ENCODE measurements at places on chromosomes 7 and 10.

DNA sequence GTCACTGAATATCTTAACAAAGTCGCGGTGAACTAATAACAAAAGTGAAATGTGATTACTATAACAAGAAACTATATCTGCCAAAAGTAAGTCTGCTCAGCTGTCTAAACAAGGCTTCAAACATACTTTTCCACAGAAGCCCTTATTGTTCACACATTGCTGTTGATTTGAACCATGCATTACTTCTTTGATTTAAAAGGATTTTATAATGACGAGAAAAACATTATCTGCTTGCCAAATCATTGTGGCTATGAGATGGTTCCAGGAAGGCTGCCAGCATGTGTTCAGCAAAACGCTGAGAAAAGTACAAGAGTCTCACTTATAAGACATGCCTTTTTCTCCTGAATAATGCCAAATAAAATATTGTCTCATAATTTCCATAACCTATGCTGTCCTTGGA is 24.4 kb downstream of the RNF133 start:
- no peak for DNase-seq

- no peak for DNase-seq
These were observed 25.1 kb upstream of the VPS41 start for GRCh38 chr7:38934051-38934450.

DNA sequence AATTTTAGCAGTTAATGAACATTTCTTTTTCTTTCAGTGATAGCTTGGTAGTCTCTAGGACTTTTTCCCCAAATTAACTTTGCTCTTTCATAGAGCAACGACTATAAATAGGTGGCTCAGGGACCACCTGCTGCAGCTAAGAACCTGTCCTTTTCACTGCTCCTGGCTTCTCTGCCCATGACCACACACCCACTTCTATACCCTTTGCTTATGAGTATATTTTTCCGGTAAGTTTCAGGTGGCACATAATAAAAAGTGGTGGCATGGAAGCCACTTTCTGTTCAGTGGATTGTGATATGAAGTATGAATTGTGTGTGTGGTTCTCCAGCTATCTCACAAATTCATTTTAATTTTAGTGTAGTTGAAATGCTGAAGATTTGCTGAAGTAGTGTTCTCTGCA is 1.2 kb downstream of the ING3 start:
- no peak for DNase-seq

GRCh38 chr7:88328787-88329186 is 22.1 kb upstream of the STEAP4 start:
- DNase-seq, result no peak

DNA sequence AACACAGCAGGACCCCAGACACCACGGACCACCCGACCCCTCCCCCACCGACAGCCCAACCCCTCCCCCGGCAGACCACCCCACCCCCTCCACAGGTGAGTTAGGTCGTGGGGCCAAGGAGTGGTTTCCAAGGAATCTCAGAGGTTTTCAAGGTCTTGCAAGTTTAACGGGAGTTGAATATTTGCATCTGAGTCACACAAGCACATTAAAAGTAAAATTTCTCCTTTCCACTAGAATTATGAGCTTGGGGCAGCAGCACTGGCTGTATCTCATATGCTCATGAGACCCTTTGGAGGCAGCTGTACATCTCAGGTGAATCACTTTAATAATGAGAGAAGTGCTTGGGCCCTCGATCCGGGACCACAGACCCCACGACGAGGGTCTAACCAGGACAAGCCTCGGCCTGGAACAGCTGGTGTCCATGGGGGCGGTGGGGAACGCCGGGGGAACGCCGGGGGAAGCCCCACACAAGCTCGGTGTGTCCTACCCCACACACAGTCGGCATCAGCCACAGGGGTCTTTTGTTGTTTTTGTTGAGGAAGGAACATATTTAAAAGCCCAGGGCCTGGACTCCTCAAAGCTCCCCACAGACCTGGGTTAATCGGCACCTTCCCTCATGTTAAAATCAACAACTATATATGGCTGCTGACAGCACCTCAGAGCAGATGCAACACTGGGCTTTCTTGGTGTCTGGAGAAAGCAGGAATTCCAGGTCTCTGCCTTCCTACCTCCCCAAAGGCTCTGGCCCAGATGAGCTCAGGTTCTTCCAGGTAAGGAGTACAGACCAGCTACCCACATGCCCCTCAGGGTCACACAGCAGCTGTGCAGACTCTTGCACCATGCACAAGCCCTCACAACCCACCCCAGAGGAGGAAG is 130.3 kb downstream of the DIP2C start:
- no peak for DNase-seq

- DNase-seq, result no peak
These were observed 6.0 kb downstream of the ATP6V1F start for GRCh38 chr7:128868624-128869137.

GRCh38 chr7:70072220-70072619 is 473.9 kb downstream of the AUTS2 start:
- DNase-seq, result no peak

GRCh38 chr7:95501261-95501832 is 15.6 kb downstream of the ASB4 start:
- DNase-seq, result no peak

GRCh38 chr7:140909476-140910161 is 15.1 kb downstream of the BRAF start:
- DNase-seq, result no peak

DNA sequence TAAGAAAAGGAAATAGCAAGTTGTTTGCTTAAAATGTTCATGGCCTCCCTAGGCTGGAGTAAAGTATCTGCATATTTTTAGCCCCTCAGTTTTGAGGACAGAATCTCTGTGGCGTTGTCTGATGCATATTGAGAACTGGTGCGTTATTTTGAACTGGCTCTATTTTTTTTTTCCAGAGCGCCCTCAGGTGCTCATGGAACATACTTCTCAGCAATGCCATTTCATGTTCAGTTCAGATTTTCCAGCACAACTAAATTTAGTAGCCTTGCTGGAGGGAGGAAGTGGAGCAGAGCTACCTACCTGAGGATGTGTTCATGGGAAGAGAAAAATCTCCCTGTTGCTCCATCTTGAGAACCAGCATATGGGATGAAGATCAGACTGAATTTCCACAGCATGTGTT is 870.5 kb downstream of the LRMDA start:
- no peak for DNase-seq

DNA sequence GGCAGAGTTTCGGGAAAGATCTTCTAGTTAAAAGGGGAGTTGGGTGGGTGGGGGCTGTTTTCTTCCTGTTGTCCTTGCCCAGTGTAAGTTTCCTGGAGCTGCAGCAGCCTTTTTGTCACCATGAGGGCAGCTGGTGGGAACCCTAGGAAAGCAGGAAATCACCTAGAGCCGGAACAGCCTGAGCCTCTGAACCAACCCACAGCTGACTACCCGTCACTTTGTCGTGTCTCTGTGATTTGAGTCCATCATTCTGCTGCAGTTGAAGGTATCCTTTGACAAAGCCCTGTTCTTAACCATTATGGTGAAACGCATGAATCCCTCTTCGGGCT is 1.2 kb upstream of the C10orf143 start:
- DNase-seq, result no peak

GRCh38 chr10:33391611-33392465 is 57.4 kb upstream of the NRP1 start:
- no peak for DNase-seq

- DNase-seq, result no peak
These were observed 16.0 kb upstream of the PPIF start for GRCh38 chr10:79331226-79331625.

DNA sequence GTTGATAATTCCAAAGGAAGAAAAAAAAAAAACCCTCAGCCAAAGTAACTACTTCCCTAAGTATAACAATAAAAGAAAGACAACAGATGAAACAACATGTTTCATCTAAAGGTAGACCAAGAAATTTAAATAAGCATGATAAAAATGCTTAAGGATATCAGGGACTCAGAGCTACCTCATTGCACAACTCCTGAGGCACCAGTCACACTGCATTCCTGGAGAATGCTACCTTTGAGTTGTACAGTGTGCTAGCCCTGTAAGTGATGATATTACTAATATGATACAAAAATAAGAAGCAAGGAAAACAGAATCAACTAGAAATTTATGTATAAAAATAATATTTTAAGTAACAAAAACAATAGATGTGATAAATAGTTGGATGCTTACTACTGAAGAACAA is 29.5 kb upstream of the C7orf33 start:
- no peak for DNase-seq

DNA sequence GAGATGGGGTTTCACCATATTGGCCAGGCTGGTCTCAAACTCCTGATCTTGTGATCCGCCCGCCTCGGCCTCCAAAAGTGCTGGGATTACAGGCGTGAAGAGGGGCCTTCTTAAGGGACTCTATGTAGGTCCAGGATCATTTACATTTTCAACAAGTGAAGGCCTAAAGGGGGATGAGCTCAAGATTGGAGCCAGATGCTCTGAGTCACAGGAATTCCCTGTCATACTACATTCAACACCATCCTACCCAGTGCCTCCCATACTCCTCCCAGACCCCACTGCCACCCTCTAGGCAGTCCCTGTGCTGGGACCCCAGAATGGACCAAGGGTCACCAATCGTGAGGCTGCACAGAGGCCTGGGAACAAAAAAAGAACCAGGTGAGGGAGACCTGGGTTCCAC is 29.9 kb downstream of the CYTH3 start:
- no peak for DNase-seq

GRCh38 chr10:23481363-23481961 is 42.6 kb downstream of the OTUD1 start:
- no peak for DNase-seq

DNA sequence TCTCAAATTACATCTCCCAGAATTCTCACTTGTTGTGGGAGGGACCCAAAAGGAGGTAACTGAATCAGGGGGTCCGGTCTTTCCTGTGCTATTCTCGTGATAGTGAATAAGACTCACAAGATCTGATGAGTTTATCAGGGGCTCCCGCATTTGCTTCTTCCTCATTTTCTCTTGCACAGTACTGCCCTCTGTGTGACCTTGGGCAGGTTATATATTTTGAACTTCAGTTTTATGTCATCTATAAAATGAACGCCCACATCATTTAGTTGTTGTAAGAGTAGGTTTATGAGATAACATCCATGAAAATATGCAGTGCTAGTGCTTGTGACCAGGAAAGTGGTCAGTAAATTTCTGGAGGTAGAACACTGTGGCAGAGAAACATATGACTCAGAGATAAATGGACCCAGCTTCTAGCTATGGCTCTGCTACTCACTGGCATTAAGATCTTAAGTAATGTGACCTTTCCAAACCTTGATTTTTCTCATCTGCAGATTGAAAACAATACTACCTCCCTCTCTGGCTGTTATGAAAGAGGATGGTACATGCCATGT is 44.3 kb downstream of the SCRN1 start:
- DNase-seq, result no peak

DNA sequence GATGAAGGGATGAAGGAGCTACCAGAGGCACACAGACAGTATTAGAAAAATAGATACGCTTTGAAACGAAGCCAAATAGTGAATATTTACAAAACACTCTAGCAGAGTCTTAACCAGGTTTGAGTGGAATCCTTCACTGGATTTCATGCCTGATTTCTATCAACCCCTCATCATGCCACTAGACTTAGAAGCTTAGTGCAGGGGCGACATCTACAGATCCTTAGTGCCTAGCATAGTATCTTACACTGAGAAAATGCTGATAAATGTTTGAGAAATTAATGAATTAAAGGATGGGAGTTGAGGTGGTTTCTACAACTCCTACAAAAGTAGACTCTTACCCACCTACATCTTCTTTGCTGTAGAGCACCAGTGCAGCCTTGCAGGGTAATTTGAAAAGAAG is 54.7 kb upstream of the CCNJ start:
- no peak for DNase-seq

DNA sequence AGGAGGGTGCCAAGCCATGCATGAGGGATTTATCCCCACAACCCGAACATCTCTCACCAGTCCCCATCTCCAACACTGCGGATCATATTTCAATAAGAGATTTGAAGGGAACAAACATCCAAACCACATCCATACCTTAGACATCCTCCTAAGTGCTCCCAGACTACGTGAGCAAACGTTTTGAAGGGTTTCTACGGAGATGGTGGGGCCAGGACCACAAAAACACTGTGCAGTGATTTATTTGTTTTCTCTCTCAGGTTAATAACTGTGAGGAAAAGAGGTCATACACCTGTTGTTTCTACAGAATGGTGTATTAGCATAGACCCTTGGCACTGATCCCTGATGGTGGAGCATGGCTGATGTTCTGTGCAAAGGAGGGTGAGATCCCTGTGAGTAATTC is 277.8 kb downstream of the FRMD4A start:
- DNase-seq, result no peak

DNA sequence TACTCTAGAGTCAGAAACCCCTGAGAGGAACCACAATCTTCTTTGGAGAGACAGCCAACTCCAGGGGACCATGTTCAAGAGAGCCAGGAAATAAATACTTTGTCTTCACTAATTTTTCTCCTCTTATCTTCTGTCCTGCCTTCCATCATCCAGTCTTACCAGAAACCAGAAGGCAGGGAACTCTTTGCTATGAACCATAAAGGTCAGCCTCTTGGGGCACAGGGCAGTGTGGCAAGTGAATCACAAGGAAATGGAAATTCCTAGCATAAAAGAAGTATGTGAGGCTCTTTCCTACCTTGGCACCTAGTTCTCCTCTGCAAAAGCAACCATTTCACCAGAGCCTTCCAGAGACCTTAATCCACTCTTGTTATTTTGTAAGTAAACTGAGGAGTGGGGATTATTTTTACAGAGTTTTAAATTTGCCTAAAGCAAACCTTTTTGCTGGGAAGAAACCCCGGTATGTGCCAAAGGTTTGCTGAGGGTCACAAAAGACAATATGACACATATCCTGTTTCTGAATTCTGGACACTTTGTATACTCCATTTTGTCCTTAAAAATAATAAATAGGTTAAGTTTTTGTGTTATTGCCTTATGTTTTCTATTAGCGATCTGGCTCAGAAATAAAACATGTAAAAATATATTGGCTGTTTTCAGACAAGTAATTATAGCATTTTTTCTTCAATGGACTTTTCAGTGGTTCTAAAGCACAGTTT is 87.1 kb downstream of the ADAM22 start:
- DNase-seq, result no peak

DNA sequence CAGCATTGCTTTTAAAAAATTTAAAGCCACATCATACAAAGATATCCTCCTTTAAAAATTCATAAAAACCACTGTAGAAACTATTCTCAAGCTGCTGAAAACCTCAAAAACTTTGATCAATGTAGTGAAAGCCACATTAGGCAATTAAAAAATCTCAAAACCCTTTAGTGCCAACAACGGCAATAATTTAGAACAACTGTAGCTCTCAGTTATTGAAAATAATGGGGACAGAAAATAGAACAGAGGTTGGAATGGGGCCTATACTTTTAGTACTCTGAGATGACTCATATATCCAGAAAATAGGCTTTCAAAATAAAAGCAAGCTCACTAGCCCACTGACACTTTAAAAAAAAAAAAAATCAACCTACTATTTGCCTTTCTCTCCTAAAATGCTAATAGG is 87.5 kb downstream of the GSAP start:
- DNase-seq, result no peak

DNA sequence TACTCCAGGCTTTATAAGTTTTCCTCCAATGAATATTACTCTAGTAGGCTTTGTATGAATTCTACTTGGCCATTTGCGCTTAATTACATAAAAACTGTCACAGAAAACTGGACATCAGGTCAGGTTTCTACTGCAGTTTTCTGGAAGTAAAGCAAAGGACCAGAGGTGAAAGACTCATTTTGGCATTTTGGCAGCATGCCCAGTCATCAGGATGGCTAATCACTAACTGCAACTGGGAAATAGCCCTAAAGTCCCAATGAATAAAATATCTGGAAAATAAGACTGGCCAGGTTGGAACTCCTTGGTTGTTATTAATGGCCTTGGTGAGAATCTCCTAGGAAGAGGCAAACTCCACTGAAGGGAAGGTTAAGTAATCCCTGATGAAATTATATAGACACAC is 75.5 kb downstream of the COPG2 start:
- DNase-seq, result no peak

Data from suprapubic skin (tissue), 4 donors.